ENCODE measurements at places on chromosomes 7 and 10. TPM values are rescaled to one million over a fixed set of nuclear protein-coding genes. Genes with fewer than 3 reads are reported as not detected.

The SPDYE2 gene
- 0.28 TPM for total RNA-seq

The HYAL4 gene
- not detected for total RNA-seq

The PUS7 gene
- 8.2 TPM for total RNA-seq

The STEAP1 gene
- not detected for total RNA-seq

The MAGI2 gene
- 0.14 TPM for total RNA-seq

The CLRN3 gene
- total RNA-seq, result not detected

The INA gene
- not detected for total RNA-seq

The PCLO gene
- total RNA-seq, result not detected

The IKZF1 gene
- total RNA-seq, result 383 TPM

The SPAG6 gene
- 0.77 TPM for total RNA-seq

Measured in activated naive CD8-positive, alpha-beta T cell treated with anti-CD3 and anti-CD28 coated beads, Interleukin-2, amount 10 ng/mL, durations not matched to agents 7 days and 5 days (primary cell).